ENCODE measurements at places on chromosomes 12 and 14.

- no peak for ATAC-seq
Observed at GRCh38 chr12:42660117-42660516, 70.6 kb upstream of the PRICKLE1 start.

DNA sequence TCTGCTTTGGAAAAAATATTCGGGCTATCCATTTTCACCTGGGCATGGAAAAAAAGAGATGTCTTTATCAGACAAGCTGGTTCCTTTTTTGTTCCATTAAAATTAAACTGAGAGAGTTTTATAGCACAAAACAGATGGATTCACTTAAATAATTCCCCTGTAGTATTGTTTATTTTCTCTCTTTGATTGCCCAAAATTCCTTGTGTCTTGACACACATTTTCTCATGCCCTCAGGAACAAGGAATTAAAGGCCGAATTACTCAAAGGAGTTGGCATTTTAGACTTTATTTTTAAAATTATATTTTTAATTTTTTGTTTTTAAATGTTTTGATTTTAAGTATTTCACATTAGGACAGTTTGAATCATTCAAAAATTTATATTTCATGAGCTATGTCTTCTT, 69.6 kb upstream of the SLCO1C1 start:
- no peak for ATAC-seq

DNA sequence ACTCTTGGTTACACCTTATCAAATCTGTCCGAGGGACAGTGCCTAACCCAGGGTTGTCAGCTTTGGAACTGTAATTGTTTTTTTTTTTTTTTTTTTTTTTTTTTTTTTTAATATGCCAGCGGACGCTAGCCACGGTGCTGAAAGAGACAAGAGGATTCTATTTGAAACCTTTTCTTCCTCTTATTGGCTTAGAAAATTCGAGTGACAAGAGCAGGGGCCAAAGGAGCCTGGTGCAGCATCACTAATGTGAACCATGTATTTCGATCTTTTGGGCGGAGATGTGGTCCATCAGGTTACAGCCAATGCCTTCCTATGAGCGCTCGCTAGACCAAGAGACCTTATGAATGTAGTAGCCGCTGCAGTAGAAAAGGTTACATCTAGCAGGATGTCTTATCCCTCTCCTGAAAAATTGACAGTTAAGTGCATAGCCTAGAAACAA, 922 bp downstream of the PTPRR start:
- ATAC-seq, result no peak

DNA sequence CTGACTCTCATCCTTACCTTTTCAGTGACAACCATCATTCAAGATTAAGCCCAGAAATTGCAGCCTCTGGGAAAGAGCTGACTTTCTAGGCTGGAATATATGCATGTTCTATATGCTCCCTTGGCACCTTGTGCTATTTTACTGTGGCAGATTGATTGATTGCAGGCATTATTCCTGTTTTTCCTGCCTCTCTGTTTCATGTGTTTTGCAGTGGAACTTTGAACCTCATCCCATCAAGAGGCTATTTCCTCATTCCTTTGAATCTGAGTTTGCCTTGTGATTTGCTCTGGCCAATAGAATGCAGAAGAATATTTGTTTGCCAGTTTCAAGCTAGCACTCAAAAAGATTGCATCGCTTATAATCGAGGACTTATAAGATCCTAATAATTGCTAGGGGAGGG, 174.8 kb upstream of the DCN start:
- ATAC-seq, result peak; percentile 61

DNA sequence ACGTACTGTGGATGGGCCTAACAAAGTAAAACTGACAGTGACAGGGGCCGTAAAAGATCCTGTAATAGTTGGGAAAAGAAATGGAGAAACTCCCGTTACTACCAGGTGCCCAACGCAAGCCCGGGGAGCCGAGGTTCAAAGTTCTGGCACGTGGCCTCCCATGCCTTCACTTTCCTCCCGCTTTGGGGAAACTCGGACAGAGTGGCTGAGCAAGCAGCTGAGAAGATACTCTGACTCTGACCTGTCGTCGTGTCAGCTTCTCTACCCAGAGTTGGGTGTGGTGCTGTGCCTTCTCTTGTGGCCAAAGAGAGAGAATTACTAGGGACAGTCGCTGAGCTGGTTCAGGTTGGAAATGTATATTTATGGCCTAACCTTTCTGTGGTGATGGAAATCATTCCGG, 1.7 kb downstream of the B4GALNT3 start:
- peak; percentile 42 for ATAC-seq

DNA sequence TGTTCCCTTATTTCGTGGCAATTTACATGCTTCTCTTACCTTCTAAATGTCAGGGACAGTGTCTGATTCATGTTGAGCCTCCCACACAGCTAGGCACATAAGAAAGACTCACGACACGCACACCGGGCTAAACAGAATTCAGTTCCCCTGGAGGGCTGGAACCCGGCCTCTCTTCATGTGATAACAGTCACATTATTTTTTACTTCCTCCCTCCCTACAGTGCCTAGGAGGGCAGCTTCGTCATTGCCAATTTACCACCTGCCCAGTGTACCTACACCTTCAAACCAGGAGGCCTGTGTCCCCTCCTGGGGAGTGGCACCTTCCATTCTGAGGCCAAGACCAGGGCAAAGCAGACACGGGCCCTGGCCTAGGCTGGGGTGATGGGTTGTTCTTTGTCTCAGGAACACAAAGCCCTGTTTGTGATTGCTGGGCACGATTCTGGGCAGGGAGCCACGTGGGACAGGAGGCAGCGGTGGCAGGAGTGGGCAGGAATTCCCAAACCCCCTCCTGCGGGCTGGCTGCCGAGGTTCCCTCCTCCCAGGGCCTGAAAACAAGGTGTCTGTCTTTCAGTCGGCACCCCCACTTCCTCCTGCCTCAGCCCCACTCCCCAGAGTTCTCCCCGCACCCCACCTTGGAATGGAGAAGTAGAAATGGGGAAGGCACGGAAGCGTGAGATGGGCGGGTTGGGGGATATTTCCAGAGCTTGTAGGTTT, 6.8 kb upstream of the RASAL1 start:
- peak; percentile 24 for ATAC-seq

DNA sequence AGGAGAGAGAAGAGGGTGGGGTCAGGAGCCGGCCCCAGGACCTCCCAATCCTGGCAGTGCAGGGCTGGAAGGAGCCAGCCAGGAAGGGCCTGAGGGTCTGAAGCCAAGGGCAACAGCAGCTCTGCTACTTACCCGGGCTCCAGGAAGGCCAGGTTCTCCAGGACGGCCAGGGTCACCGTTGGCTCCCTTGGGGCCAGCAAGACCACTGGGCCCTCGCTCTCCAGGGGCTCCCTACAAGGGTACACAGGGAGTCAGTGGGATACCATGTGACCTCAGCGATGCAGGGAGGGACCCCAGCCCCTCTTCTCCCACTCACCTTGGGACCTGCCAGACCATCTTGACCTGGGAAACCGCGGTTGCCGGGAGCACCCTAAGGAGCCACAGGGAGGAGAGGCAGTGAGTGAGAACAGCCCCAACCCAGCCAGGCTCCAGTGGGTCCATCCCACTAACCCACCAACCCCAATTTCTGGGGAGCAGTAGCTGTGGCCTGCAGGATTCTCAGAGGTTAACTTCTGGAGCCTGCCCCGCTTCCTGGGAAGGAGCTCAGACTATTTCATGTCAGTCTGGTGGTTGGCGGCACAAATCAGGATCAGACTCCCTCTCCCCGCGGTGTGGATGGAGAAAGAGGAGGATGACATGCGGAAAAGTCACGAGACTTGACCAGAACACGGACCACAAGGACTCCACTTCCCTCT, 18.5 kb downstream of the COL2A1 start:
- ATAC-seq, result no peak

DNA sequence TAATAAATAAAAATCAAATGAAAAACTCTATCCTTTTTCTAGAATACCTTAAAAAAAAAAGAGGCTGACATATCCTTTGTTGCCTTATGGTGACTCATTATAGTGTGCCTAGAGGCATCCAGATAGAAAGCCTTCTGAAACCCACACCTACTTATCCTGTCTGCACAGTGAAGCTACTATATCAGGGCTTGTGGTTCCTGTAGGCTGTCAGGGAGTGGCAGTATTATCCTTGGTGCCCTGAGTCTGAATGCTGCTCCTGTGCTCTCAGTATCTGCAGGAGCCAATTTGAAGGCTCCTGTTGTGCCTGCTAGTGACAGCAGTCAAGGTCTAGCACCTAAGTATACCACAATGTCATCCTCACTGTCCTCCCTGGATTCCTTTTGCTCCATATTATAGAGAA, 168.4 kb upstream of the AVPR1A start:
- peak; percentile 92 for ATAC-seq

DNA sequence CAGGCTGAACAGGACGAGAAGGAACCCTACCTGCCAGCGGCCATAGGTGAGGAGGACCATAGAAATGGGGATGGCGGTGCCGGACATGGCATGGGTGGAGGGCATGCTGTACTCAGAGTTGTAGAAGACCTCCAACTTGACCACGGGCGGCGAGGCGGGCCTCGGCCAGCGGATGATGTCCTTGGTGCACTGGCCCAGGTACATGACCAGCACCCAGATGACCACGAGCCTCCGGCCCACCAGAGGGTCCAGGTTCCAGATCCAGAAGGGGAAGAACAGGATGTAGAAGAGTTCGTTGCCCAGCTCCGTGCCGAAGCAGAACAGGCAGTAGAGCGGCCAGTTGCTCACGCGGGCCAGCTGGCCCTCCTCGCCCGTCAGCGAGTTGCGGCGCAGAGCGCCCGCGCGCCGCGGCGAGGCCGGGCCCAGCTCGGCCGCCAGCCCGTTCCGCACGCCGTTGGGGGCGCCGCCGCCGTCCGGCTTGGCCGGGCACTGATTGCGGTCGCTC, 582 bp downstream of the SGPP1 start:
- peak; percentile 69 for ATAC-seq

GRCh38 chr12:115973968-115974724, 303.3 kb downstream of the MED13L start:
- ATAC-seq, result no peak

- ATAC-seq, result no peak
Observed at GRCh38 chr12:77723308-77723707, 107.4 kb upstream of the NAV3 start.

DNA sequence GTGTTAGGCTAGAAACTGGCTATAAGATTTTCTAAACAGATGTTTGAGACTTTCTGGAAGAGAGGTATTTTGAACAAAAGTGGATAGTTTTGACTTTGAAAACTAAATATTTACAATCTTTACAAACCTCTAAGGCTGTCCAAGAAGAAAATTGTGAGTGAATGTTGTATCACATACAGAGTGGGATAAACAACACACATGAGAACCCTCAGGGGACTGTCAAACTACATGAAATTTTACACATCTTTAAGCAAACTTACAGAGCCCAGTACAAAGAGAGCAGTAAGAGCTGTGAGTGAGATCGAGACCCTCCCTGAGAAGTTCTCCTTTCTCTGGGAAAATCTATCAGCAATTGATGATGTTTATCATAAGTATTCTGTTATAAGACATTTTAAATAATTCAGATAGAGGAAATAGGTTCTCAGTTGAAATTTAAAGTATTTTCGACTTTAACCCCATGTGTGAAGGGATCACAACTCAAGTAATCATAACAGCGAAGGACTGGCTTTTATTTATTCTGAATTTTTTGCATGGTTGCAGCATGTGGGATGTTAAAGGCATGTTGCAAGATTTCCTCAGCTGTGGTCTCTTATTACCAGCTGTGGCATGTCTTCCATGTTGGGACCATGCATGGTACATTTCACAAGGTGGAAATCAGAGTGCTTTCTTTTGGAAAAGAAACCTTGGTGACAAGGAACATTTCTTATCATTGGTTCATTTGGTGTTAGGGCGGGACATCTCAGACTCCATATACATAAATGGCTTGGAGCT, 264.0 kb upstream of the PRICKLE1 start:
- no peak for ATAC-seq

GRCh38 chr14:89858089-89858488, 96.4 kb downstream of the EFCAB11 start:
- ATAC-seq, result peak; percentile 56

DNA sequence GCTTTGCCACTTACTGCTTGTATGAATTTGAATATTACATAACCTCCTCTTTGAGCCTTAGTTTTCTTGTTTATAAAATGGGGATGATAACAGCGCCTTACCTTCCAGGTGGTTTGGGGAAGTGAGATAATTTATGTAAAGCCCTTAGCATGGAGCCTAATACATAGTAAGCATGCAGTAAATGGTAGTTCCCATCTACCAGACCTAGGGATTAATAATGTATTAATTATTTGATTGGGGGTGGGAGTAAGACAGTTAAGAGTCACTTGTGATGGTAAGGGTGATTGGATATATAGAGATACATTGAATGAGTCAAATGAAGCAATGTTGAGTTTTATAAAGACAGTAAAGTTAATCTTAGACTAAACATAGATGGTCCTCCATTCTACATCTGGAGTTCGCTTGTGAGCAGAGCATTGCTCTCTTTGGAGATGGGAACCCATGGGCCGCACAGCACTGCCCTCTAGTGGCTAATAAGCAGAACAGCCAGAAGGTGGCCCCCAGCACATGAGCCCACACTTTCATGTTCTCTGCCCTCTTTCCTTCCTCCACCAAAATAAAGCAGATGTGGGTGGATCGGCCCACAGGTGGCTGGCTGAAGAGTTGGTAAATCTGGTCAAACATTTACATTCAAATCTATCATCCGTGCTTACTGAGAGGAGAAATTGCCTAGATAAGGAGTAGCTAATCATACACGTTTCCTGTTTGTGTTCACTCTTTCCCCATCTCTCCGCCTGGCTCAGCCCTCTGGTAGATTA, 26.5 kb upstream of the TAMALIN start:
- ATAC-seq, result peak; percentile 86

- ATAC-seq, result no peak
Observed at GRCh38 chr12:78018171-78018910, 187.6 kb downstream of the NAV3 start.

GRCh38 chr12:67506739-67507138, 141.8 kb upstream of the DYRK2 start:
- no peak for ATAC-seq

- no peak for ATAC-seq
Observed at GRCh38 chr12:71521125-71521524, 81.5 kb downstream of the LGR5 start.

DNA sequence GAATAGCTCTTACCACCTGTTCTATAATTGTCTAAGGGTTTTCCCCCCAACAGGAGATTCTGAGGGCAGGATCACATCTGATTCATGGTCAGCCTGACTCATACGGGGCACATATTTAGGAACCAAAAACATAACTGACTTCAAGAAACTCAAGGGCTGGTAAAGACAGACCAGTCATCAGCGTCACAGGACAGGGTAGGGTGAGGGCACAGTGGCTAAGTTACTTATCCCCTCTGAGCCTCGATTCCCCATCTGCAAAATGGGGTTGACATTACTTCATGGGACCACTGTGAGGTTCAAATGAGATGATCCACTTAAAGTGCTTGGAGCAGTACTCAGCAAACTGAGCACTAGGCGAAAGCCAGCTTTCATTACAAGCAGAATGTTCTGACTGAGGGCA, 606 bp downstream of the CINP start:
- ATAC-seq, result peak; percentile 68

- ATAC-seq, result peak; percentile 87
Observed at GRCh38 chr12:120971299-120972180, 6.8 kb upstream of the HNF1A start.

Data from esophagus mucosa (tissue), 1 donor.